ENCODE measurements at places on chromosomes 12 and 14.

- DNase-seq, result no peak
Observed at GRCh38 chr12:69524755-69525469, 54.7 kb downstream of the FRS2 start.

- no peak for DNase-seq
Observed at GRCh38 chr12:31715283-31715825, 13.5 kb downstream of the AMN1 start.

DNA sequence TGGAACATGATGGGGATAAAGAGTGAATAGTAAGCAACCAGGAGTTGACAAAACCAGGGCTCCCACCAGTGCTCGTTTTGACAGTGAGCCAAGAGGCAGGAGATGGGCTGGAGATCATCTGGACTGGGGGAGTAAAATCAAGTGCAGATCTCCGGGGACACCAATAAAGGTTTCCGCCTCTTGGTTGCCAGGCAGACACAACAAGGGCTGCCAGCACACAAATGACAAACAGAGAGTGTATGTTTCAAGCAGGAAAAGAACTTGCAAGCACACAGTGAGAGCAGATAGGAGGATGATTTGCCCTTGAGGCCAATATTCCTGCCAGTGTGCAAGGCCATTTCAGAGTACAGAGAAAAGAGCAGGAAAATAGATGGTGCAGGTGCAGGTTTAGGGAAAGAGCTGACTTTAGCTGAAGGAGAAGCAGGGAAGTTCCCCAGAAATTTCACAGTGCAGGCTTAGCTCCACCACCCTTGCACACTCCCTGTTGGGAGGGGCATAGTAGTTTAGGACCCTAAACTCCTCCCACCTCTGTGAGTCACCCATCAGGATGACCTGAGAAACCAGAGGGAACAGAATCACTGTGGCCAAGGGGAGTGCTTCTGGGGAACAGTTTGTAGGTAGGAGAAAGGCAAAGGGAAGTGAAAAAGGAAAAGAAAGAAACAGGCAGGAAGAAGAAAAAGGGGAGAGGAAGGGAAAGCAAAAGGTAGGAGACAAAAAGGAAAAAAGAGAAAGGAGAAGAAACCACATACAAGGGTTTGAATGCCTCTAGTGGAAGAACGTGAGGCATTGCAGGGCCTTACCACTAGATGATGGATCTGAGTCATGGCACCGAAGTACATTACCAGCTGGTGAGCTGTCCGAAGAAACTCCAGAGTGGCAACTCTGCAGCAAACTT, 404.4 kb downstream of the SLC6A15 start:
- DNase-seq, result no peak

DNA sequence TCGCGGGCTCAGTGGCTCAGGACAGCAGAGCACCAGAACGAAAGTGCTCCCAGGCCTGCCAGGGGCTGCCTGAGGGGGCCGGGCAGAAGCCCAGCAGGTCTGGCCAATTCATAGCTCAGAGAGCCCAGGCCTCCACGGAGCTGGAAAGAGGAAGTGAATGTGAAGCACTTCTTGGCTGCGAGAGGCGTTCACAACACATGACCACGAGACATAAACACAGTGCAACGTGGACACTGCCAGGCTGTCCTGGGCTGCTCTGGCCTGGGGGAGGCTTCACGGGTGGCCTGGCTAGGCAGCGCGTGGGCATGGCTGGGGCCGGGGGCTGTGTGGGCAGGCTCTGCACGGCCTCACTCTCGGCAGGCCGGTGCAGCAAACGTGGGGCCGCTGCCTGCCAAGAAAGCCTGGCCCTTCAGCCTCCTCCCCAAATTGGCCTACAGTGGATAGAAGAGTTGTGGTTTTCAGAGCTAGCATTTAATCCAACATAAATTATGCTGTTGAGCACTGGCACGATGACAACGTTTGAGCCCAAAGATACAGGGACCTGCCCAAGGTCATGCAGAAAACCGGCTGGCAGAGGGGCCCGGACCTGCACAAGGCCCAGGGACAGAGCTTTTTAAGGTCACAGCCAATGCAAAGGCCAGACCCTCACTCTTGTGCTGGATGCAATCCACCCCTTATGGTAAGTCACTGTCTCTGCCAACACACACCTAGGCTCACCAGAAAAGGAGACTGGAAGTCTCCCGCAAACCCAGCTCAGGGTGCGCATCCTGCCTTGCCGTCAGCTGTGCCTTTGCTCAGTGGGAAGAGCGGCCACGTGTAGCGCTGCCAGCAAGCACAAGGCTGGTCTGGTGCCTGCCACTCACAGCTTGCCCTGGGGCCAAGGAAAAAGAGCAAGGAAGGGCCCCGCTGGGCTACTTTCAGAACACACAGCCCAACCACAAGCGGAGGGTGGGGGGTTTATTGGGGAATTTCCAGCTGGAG, 8.6 kb downstream of the SLC25A29 start:
- DNase-seq, result no peak

DNA sequence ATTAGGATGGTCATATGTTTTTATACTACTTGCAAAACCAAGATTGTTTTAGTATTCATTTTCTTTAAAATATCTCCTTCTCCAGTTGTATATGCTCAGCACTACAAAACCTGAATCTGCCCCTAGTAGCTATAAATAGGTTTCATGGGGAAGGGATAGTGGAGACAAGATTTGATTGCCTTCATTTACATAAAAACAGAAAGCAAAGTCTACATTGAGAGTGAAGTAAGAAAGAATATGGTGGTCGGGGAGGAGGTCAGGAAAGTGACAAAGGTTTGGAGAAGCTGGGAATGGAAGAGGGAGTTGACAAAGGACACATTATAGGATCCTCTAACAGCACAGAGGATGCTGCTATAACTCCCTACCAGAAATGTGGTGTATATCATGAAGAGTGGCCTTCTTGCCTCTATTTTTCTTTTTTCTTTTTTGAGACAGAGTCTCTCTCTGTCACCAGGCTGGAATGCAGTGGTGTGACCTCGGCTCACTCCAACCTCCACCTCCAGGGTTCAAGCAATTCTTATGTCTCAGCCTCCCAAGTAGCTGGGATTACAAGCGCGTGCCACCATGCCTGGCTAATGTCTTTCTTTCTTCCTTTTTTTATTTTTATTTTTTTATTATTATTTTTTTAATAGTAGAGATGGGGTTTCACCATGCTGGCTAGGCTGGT, 6.6 kb upstream of the LRP6 start:
- no peak for DNase-seq

GRCh38 chr12:113231235-113232088, 10.2 kb downstream of the TPCN1 start:
- no peak for DNase-seq

DNA sequence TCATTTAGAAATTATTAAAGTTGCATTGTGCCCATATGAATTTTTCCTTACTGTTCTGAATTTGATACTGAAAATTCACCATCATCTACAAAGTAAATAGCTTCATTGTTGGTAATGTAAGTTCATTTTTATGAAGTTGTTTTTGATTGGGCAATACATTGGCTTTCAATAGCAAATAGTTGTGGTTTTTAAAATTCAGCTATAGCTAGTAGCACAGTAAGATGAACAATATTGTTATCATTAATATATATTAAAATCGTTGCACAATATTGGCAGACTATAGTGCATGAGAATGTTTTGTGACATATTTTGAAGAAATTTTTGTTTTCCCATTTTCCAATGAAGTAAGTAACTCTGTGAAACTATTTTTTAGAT, 575.0 kb downstream of the PRKD1 start:
- DNase-seq, result no peak

DNA sequence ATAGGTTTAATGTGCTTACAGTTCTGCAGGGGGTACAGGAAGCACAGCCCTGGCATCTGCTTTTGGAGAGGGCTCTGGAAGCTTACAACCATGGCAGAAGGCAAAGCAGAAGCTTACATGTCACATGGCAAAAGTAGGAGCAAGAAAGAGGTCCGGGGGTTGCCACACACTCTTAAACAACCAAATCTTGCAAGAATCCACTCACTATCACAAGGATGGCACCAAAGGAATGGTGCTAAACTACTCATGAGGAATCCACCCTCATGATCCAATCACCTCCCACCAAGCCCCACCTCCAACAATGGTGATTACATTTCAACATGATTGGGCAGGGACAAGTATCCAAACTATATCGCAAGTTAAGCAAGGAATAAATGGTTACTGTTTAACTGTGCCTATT, 255.8 kb upstream of the AVPR1A start:
- no peak for DNase-seq

- no peak for DNase-seq
Observed at GRCh38 chr12:93407054-93407962, 29.6 kb downstream of the NUDT4 start.

DNA sequence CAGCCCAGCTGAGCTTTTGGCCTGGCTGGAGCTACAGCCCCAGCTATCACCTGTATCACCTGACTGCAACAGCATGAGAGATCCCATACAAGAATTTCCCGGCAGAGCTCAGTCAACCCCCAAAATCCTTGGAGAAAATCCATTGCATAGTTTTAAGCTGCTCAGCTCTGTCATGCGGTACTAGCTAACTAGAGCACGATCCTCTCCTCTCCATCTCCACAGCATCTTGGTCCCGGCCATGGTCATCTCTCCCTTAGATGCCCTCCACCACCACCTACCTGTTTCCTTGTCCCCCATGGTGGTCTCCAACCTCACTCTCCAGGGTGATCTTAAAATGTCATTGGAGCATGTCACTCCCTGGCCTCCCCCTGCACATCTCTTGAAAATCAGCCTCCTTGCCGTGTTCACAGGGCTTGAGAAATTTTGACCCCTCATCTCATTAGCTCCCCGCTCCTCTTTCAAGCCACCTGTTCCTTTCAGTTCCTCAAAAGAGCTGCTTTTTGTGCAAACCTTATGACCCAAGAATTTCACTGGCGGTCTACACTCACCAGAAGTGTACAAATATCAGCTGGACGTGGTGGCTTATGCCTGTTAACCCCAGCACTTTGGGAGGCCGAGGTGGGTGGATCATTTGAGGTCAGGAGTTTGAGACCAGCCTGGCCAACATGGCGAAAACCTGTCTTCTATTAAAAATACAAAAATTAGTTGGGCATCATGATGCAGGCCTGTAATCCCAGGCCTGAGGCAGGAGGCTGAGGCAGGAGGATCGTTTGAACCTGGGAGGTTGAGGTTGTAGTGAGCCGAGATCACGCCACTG, 8.1 kb upstream of the CLMN start:
- no peak for DNase-seq

DNA sequence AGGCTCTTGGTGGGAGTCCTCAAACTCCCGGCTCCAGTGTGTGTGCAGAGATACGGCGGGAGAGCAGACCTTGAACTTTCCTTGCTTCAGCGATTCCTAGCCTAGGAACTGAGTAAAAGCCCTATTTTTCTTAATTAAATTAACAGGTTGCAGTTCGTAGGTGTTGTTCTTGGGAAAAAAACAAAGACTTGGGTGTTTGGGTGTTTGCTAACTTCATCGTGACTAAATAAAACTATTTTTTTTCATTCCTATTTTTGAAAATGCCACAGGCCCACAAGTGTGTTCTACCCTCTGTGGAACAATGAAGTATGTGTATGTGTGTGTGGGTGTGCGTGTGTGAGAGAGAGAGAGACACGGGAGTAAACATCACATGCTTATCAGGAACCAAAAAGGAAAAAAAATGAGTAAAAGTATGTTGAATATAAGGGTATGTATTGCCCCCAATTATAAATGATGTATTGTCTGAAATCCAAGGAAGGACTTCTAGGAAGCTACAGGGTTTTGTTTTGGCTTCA, 651 bp downstream of the TMEM117 start:
- DNase-seq, result no peak

GRCh38 chr12:84294246-84294645, 618.4 kb downstream of the SLC6A15 start:
- DNase-seq, result no peak

DNA sequence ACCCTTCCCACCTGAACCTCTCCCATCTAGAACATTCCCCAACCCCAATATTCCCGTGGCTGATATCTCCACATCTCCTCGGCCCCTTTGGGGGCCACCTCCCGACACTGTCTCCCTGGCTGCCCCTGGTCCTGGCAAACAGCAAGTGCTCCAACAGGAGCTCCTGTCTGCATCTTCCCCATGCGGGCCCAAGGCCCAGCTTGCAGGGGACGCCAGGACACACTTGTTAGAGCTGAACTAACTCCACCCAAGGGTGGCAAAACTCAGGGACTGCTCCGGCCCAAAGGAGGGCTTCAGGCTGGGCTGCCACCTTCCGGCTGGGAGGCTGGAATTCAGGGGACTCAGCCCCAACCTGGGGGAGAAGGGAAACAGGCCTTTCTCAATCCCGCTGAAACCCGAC, 106.6 kb downstream of the NCOR2 start:
- DNase-seq, result no peak

DNA sequence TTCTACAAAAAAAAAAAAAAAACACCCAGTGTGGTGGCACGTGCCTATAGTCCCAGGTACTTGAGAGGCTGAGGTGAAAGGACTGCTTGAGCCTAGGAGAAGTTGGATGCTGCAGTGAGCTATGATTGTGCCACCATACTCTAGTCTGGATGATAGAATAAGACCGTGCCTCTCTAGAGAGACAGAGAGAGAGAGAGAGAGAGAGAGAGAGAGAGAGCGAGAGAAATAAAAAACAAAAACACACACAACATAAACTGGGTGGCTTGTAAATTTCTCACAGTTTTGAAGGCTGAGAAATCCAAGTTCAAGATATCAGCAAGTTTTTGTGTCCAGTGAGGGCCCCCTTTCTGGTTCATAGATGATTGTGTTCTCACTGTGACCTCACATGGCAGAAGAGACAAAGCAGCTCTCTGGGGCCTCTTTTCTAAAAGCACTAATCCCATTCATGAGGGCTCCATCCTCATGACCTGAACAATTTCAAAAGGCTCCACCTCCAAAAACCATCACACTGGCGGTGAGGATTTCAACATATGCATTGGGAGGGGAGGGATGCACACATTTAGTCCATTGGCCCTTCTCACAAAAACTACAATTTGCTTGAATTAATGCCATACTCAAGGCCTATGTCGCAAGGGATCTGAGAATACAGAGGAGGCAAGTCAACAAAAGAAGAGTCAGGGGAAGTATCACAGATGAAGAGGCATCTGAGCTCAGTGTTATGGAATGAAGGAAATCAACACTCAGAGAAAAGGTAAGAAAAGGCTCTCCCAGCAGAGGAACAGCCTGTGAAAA, 94.9 kb downstream of the PPM1H start:
- no peak for DNase-seq

DNA sequence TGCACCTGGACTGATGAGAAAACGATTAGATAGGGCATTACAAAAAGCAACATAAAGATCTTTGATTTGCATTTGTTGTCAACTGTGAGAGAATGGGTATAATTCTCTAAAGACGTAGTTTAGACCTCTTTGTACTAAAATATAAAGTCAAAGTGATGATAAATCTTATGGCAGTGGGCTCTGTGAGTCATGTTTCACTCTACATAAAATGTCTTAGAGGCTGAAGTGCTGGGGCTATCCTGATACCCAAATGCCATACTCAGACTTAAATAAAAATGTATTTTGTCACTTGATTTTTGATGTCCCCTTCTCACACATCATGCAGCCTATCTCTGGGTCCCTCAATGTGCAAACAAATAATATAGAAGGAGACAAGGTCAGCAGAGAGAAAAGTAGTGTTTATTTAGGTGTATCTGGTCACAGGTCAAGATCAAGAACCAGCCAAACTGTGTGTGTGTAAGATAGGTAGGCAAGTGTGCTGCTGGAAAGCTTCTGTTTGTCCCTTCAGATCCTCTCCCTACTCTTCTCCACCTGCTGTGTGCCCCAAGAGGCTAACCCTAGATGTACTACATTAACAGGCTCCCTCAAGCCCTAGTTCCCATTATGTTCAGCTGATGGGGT, 7.0 kb upstream of the NIN start:
- DNase-seq, result no peak

- no peak for DNase-seq
Observed at GRCh38 chr12:64672925-64673409, 62.7 kb downstream of the RASSF3 start.

GRCh38 chr14:30949651-30950050, 75.3 kb downstream of the COCH start:
- no peak for DNase-seq

- DNase-seq, result no peak
Observed at GRCh38 chr12:110028323-110028722, 20.0 kb downstream of the C12orf76 start.

All from activated naive CD8-positive, alpha-beta T cell treated with anti-CD3 and anti-CD28 coated beads for 36 hours (primary cell).